ENCODE measurements at places on chromosomes 3 and 15.

- DNase-seq = no peak
These were observed 133.0 kb upstream of the NR2E3 start for GRCh38 chr15:71677352-71677751.

GRCh38 chr3:25618028-25618427 lies 46.7 kb downstream of the TOP2B start:
- no peak for DNase-seq

- no peak for DNase-seq
These were observed 31.7 kb upstream of the MFSD1 start for GRCh38 chr3:158769952-158770740.

- DNase-seq = no peak
These were observed 121.7 kb downstream of the PLD1 start for GRCh38 chr3:171688593-171688992.

GRCh38 chr3:187042346-187042745 lies 97.0 kb downstream of the RPL39L start:
- no peak for DNase-seq

- DNase-seq = no peak
These were observed 68.1 kb upstream of the FGD5 start for GRCh38 chr3:14750650-14751049.

GRCh38 chr3:79477242-79477641 lies 290.6 kb downstream of the ROBO1 start:
- no peak for DNase-seq

- no peak for DNase-seq
These were observed 146.6 kb downstream of the CHSY1 start for GRCh38 chr15:101105059-101105891.
